A549 treated with CORT108297 at 1 μM for 4 hours (cell line): ENCODE measurements at places on chromosomes 13 and 19. TPM values are rescaled to one million over a fixed set of nuclear protein-coding genes. Genes with fewer than 3 reads are reported as not detected.

The C19orf33 gene
- total RNA-seq: 609 to 811 TPM (median 753 TPM) in 5 replicates

The ODAD3 gene
- total RNA-seq: 1.1 to 1.5 TPM (median 1.3 TPM) in 5 replicates

The MISP gene
- total RNA-seq: 76.4 to 104 TPM (median 97.4 TPM) in 5 replicates

The HIPK4 gene
- 0.17 to 0.29 TPM (median 0.27 TPM) in 5 replicates for total RNA-seq

The FAM174C gene
- 49.5 to 105 TPM (median 87.7 TPM) in 5 replicates for total RNA-seq

The MYO16 gene
- total RNA-seq: 0.03 to 0.07 TPM (median 0.05 TPM) in 5 replicates

The SELENOV gene
- not detected in 5 replicates for total RNA-seq

The JAK3 gene
- 0.22 to 0.43 TPM (median 0.30 TPM) in 5 replicates for total RNA-seq

The MUC16 gene
- 0.02 to 0.07 TPM (median 0.05 TPM) in 5 replicates for total RNA-seq

The SYNE4 gene
- total RNA-seq: 0.10 to 0.50 TPM (median 0.33 TPM) in 5 replicates

The PRKCG gene
- total RNA-seq: 4.2 to 6.7 TPM (median 5.9 TPM) in 5 replicates

The SIAH3 gene
- total RNA-seq: not detected in 5 replicates

The ZNF841 gene
- total RNA-seq: 1.8 to 2.7 TPM (median 2.4 TPM) in 5 replicates

The SH2D3A gene
- 12.2 to 17.1 TPM (median 15.4 TPM) in 5 replicates for total RNA-seq

The ARRDC5 gene
- not detected in 5 replicates for total RNA-seq

The ZNF229 gene
- total RNA-seq: 1.9 to 3.4 TPM (median 3.1 TPM) in 5 replicates

The PEX11G gene
- total RNA-seq: 1.3 to 2.6 TPM (median 2.1 TPM) in 5 replicates

The GPR180 gene
- total RNA-seq: 2.9 to 3.8 TPM (median 3.6 TPM) in 5 replicates

The SHANK1 gene
- total RNA-seq: 0.03 to 0.37 TPM (median 0.21 TPM) in 5 replicates

The KLK15 gene
- total RNA-seq: not detected in 5 replicates

The KLF2 gene
- 15.9 to 26.8 TPM (median 24.3 TPM) in 5 replicates for total RNA-seq

The ADPRHL1 gene
- total RNA-seq: 12.2 to 15.5 TPM (median 12.9 TPM) in 5 replicates

The NCAN gene
- total RNA-seq: 0.02 to 0.07 TPM (median 0.05 TPM) in 5 replicates

The CHAF1A gene
- 20.7 to 25.0 TPM (median 24.0 TPM) in 5 replicates for total RNA-seq

The ETV2 gene
- total RNA-seq: 1.6 to 3.1 TPM (median 2.4 TPM) in 5 replicates

The COX7A1 gene
- not detected in 5 replicates for total RNA-seq

The TMEM255B gene
- total RNA-seq: 0.55 to 1.0 TPM (median 0.65 TPM) in 5 replicates

The FXYD7 gene
- 0.12 to 0.42 TPM (median 0.23 TPM) in 4 of 5 replicates, not detected in the other for total RNA-seq

The HSH2D gene
- 0.06 TPM in 1 of 5 replicates, not detected in the others for total RNA-seq

The FFAR1 gene
- 0.05 TPM in 1 of 5 replicates, not detected in the others for total RNA-seq

The IL12RB1 gene
- total RNA-seq: not detected in 5 replicates

The PLEKHG2 gene
- 44.3 to 72.0 TPM (median 62.7 TPM) in 5 replicates for total RNA-seq

The CD37 gene
- not detected in 5 replicates for total RNA-seq

The PRR19 gene
- total RNA-seq: 3.8 to 4.7 TPM (median 4.1 TPM) in 5 replicates

The SHISA2 gene
- total RNA-seq: not detected in 5 replicates

The ZNF837 gene
- 0.92 to 1.6 TPM (median 1.4 TPM) in 5 replicates for total RNA-seq

The TEX101 gene
- total RNA-seq: not detected in 5 replicates

The RNF225 gene
- total RNA-seq: 0.08 to 0.25 TPM (median 0.17 TPM) in 4 of 5 replicates, not detected in the other
